ENCODE measurements at places on chromosomes 4 and X.

DNA sequence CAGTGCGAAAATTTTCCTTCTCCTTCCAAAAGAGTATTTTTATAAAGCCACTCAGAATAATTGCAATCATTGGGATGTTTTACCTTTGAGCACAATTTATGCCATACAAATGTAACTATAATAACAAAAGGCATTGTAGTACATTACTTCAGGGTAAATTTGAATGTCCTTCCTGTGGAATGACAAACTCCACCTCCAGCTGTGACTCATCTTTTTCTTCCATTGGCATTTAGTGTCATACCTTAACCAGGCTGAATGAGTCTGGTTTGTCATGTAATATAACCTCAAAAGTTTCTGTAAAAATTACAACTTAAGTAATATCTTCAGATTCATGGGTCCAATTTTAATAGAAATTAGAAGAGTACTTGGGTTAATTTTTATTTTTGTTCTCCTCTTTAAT lies 93.3 kb downstream of the TMEM47 start:
- ATAC-seq: no peak

GRCh38 chr4:6390356-6390755 lies 82.1 kb downstream of the PPP2R2C start:
- ATAC-seq: no peak

DNA sequence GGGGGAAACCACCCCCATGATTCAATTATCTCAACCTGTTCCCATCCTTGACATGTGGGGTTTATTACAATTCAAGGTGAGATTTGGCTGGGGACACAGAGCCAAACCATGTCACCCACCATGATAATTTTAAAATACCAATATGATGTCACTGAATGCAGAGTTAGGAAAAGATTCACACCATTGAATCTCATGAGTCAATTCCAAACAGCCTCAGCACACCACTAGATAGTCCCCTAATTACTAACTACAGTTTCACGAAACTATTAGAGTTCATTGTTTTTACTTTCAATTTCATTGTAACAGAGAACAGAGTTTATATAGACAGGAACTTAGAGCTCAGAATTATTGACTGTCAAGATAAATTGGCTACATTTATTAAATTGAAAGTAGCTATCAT lies 410.2 kb downstream of the FAM47A start:
- no peak for ATAC-seq

DNA sequence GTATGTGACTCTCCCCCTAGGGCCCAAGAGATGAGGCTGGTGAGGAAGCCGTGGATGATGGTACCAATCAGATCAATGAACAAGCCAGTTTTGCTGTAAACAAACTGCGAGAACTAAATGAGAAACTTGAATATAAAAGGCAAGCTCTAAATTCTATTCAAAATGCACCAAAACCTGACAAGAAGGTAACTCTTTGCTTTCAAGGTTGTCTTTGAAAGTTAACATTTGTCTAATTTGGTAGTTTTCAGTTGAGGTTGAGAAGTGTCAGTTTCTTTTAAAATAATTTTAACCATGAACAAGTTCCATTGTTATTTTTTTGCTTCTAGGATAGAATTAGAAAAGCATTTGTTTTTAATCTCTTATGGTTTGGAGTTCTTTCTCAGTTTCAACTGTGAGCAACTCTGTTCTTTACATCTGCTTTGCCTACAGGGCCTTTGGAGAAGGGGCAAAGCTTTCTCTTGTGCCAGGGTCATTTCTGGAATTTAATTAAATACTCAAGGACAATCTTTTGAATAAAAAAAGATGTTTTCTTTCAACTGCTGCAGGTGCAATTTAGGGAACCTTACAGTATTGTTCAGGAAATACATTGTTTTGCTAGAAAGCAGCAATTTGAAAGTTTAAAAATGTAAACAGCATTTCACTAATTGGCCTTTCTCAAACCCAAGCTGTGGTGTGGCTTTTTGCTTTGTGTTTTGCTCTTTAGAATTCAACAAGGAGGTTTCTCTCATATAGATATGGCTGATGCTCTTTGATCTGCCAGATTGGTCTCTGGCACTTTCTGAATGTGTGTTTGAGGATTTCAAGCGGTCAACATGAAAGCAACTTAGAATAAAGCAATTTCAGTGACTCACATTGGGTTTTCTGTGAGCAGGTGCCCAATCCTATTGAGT lies 62.9 kb downstream of the LRP2BP start:
- ATAC-seq: no peak

GRCh38 chr4:15729910-15730533 lies 27.2 kb downstream of the BST1 start:
- no peak for ATAC-seq

DNA sequence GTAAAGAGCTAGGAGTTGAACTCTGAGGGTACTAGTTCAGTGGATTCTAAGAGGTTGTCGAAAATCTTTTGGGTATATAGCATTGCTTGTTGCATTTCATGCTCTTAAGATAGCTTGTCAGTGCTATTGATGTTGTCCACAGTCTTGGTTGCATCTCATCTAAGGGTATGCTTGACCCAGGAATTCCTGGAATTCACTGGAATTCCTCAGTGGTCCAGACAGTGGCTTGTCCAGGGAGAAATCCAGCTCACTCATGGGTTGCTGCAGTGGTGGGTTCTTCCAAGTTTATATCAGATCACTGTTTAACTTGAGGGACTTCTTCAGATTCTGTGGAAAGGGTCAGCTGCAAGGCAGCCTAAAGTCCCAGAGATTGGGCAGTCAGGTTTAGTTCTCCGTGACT lies 29.8 kb upstream of the SMARCAD1 start:
- no peak for ATAC-seq

- ATAC-seq: no peak
Measured at GRCh38 chr4:26238426-26238777, 82.4 kb upstream of the RBPJ start.

DNA sequence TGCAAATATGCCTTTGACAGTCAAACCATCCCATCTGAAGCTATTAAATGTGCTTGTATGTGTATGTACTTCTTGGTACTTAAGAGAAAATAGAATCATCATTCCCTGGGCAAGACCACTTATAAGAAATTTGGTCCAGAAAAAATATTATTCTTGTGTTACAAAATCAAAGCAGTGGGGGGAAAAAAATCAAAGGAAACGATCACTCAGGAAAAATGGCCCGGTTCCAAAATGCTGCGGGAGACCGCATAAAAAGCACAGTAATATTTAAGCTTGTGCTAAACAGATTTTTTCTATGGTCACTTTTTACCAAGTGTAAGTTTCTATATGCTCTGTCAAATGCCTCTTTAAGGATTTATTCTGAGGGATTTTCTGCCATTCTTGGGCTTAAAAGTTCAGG lies 36.1 kb downstream of the RAI2 start:
- no peak for ATAC-seq

- ATAC-seq: no peak
Measured at GRCh38 chrX:9383655-9384054, 81.2 kb upstream of the TBL1X start.

GRCh38 chrX:130216320-130216719 lies 44.6 kb downstream of the RAB33A start:
- ATAC-seq: no peak

DNA sequence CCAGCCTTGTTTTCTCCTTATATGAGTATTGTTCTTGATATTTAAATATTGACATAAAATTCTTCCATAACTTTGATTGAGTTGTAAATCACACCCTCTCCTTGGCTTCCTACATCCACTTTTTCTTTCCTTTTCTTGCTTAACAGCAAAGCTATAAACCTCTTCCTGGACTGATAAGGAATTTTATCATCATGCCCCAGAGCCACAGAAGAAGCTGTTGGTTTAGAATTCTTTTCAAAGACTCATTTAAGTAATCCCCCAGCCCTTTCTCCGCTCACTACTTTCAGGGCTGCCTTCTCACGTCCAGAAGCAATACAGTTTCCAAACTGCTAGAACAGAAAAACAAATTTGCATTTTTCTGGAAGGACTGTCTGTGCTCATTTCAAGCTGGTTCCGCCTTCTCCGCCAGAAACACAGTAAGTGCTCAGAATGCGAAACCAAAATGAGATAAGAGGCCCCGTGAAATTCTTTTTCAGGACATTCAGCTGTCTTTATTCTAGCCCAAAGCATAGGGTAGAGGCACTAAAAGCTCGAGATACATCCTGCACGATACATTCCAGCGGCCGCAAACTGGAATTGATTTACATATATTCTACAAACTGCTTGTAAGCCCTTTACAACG lies 849 bp downstream of the MID1 start:
- ATAC-seq: no peak

GRCh38 chr4:148574502-148574901 lies 132.3 kb upstream of the NR3C2 start:
- ATAC-seq: no peak

GRCh38 chr4:113311047-113311446 lies 261.6 kb downstream of the ANK2 start:
- no peak for ATAC-seq

DNA sequence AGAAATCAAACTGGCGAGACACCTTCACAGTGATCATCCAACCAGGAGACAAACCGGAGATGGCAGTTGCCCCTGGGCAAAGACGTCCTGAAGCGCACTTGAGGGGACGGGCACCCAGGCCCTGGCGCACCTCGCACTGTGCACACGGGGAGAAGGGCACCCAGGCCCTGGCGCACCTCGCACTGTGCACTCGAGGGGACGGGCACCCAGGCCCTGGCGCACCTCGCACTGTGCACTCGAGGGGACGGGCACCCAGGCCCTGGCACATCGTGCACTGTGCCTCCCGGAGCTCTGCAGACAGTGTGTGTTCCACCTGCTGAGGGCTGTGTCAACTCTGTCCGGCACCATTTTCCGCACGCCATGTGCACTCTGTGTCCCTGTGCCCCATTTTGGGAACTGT lies 34.6 kb upstream of the CPLX1 start:
- ATAC-seq: no peak

- no peak for ATAC-seq
Measured at GRCh38 chr4:96317891-96318290, 478.0 kb downstream of the PDHA2 start.

DNA sequence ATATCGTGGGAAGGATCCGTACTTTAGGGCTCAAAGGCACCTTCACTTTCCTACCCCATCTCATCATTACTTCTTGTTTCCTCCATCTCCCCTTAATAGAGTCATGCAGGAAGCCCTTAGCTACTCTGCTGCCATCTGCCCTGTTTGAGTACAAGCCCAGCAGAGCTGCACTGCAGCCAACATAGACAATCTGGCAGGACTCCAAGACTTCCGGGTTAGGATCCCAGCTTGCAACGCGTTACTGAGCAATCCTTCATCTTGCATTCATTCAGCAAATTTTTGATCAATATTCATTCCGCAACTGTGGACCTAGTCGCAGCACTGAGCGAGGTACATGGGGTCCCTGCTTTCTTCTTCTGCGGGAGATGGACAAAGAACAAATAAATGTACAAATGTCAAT lies 344.9 kb downstream of the BCOR start:
- no peak for ATAC-seq

DNA sequence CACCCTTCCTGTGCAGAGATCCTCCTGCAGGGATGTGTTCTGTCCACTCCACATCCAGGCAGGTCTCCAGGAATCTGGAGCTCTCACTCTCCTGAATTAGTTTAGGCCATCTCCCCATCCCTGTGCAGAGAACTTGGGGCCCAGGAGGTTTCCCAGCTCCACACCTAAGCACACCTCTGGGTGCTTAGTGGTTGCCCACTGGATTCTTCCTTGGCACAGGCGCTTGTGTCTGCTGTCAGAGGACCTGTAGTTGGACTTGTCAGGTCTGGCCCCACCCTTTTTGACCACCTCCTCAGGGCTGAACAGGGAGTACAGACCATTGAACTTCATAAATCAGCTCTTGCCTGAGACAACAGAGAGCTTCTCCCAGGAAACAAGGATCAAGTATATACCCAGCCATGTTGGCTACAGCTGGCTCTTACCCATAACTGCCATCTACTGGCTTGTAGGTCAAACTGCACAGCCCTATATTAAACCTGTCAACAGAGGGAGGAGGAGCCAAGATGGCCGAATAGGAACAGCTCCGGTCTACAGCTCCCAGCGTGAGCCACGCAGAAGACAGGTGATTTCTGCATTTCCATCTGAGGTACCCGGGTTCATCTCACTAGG lies 275.5 kb downstream of the PPARGC1A start:
- ATAC-seq: no peak

GRCh38 chr4:168480931-168481611 lies 779 bp upstream of the DDX60L start:
- peak; percentile 70 for ATAC-seq

- ATAC-seq: no peak
Measured at GRCh38 chrX:109601486-109601885, 23.5 kb downstream of the KCNE5 start.

GRCh38 chrX:132612821-132613564 lies 124.2 kb upstream of the MBNL3 start:
- no peak for ATAC-seq

- no peak for ATAC-seq
Measured at GRCh38 chr4:102843273-102843672, 15.9 kb upstream of the UBE2D3 start.

GRCh38 chrX:16870862-16871815 lies 977 bp upstream of the RBBP7 start:
- ATAC-seq: no peak

- ATAC-seq: no peak
Measured at GRCh38 chrX:71640002-71640401, 21.7 kb upstream of the CXCR3 start.

- ATAC-seq: no peak
Measured at GRCh38 chr4:168707205-168707604, 210.4 kb downstream of the PALLD start.

GRCh38 chr4:113674733-113675132 lies 86.8 kb downstream of the CAMK2D start:
- ATAC-seq: no peak

DNA sequence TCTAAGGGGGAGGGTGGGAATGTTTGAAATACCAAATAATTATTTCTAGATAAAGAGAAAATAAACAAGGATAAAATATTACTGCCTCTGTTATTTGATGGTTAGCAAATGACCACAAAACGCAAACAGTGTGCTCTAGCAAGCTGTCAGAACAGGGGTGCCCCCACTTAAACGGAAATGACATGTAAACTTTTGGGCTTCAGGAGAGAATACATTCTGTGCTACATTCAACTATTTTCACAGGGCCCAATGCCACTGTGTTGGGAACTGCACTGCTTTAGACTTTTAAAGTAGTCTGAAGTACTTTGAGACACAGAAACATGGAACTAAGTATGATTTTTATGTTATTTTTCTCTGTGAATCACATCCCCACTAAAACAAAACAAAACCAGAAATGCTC lies 14.1 kb downstream of the CD40LG start:
- no peak for ATAC-seq

DNA sequence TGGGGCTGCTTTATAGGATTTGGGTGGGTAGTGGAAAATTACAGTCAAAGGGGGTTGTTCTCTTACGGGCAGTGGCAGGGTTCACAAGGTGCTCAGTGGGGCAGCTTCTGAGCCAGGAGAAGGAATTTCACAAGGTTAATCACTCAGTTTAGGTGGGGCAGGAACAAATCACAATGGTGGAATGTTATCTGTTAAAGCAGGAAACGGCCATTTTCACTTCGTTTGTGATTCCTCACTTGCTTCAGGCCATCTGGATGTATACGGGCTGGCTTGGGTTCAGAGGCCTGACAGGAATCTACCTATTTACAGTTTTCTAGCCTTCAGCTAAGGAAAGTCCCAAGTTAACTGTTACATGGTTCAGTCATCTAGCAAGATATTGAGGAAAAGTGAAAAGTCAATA lies 1003.5 kb downstream of the STPG2 start:
- ATAC-seq: no peak

GRCh38 chr4:139988863-139989765 lies 164.9 kb downstream of the MAML3 start:
- ATAC-seq: peak; percentile 43
